Naive B cell (primary cell): ENCODE measurements at places on chromosomes 7 and 10. TPM values are rescaled to one million over a fixed set of nuclear protein-coding genes. Genes with fewer than 3 reads are reported as not detected.

GRCh38 chr7:144027070-144027469 is 21.7 kb upstream of the OR2A5 start:
- no peak for DNase-seq

CPA2 gene
- polyA plus RNA-seq: not detected

DNA sequence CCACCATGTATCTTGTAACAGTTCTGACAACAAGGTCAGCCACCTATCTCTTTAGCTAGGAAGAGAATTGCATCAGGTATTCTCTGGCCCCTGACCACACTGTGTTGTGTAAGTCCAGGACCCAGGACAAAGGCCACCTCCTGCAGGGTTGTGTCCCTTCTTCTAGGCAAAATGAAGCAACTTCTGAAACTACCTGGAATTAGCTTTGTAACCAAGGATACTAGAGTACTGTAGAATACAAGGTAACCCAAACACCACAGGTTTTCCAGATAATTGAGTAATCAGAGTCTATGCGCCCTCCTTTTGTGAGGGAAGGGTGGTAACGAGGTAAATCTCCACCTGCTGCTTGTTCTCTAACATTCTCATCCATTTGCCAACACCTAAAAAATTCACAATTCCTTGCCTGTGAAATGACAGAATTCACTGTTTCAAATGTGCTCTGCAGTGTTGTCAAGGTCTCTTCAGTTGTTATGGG is 51.7 kb downstream of the SGMS1 start:
- DNase-seq: no peak

UPK3BL2 gene
- polyA plus RNA-seq: 2.1 TPM

CYP3A5 gene
- polyA plus RNA-seq: not detected

- DNase-seq: no peak
These were observed 5.7 kb upstream of the NDST2 start for GRCh38 chr10:73816917-73817729.

NPY4R gene
- polyA plus RNA-seq: not detected

DNA sequence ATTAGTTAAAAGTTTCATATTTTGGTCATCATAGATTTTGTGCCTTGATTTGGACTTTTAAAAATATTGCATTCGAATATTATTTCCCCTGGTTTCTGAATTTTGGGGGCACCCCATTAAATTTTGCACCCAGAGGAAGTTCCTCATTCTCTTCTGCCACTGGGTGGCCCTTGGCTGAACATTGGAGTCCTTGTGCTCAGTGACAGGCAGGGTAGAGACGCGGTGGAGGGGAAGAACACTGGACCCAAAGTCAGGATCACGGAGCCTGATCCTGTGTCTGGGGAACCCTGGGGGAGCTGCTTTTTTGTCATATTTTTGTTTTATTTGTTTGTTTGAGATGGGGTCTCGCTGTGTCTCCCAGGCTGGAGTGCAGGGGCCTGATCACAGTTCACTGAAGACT is 74.7 kb downstream of the MKI67 start:
- no peak for DNase-seq

BMPER gene
- polyA plus RNA-seq: not detected

RPEL1 gene
- not detected for polyA plus RNA-seq

GRCh38 chr10:79238158-79238520 is 109.1 kb upstream of the PPIF start:
- no peak for DNase-seq

NOM1 gene
- 3.0 TPM for polyA plus RNA-seq

- peak; percentile 78 for DNase-seq
These were observed 2.1 kb downstream of the SNX10 start for GRCh38 chr7:26293569-26294308.

- no peak for DNase-seq
These were observed 2.8 kb upstream of the LRMDA start for GRCh38 chr10:75428434-75429158.

- no peak for DNase-seq
These were observed 1.2 kb downstream of the HOXA10 start for GRCh38 chr7:27172823-27173510.

GRCh38 chr10:104274762-104275721 is 6.1 kb downstream of the GSTO2 start:
- peak; percentile 31 for DNase-seq

GRCh38 chr7:79093421-79093820 is 360.0 kb downstream of the MAGI2 start:
- DNase-seq: no peak

DNA sequence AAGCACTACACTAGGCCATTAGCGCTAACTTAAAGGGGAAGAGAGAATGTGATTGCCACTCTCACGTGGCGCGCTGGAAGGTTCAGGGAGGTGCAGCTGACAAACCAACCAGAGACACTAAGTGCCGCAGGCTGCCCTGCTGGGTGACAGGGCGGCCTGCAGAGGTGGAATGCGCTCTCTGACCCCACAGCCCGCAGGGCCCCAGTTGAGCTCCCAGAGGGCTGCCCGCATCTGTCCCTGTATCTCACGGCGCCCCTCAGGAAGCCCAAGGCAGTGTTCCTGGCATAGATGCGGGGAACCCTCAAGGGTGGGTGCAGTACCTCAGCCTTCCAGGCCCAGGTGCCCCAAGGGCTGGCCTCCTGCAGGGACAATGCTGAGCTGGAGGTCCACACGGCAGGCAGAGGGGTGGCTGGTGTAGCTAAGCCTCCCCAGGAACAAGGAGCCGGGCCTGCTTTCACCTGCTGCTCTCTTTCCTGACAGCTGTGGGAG is 66.6 kb downstream of the CALML3 start:
- no peak for DNase-seq

- no peak for DNase-seq
These were observed 71.9 kb downstream of the ELFN1 start for GRCh38 chr7:1741751-1742554.
